ENCODE measurements at places on chromosomes 3 and 15. TPM values are rescaled to one million over a fixed set of nuclear protein-coding genes. Genes with fewer than 3 reads are reported as not detected.

The TNIK gene
- total RNA-seq: 4.3 TPM

The CCK gene
- total RNA-seq: not detected

The SERINC4 gene
- not detected for total RNA-seq

The LRRIQ4 gene
- total RNA-seq: not detected

The SUSD5 gene
- total RNA-seq: 3.8 TPM

The GPR62 gene
- not detected for total RNA-seq

The FILIP1L gene
- 2.4 TPM for total RNA-seq

DNA sequence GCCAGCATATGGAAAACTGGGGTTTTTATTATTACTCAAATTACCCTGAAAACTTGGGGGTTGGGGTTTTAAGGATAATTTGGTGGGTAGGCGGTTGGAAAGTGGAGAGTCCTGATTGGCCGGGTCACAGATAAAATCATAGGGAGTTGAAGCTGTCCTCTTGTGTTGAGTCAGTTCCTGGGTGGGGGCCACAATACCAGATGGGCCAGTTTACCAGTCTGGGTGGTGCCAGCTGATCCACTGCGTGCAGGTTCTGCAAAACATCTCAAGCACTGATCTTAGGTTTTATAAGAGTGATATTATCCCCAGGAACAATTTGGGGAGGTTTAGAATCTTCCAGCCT lies 4.9 kb upstream of the ZNF662 start:
- H3K27me3 ChIP-seq: peaks cover 29% of the 10 kb centered on the region
- peaks cover 9% of the 10 kb centered on the region for H3K4me1 ChIP-seq
- H3K36me3 ChIP-seq: no peaks in the 10 kb centered on the region
- no peak overlapping the region for H3K4me3 ChIP-seq
- DNase-seq: no peak
- H3K27ac ChIP-seq: no peak overlapping the region

- peak overlapping the region; percentile 99 for H3K4me3 ChIP-seq
- H3K4me1 ChIP-seq: peaks cover 28% of the 10 kb centered on the region
- H3K27ac ChIP-seq: peak overlapping the region; percentile 96
- H3K27me3 ChIP-seq: no peaks in the 10 kb centered on the region
Observed at GRCh38 chr3:25662736-25663320, 1.9 kb downstream of the TOP2B start.

GRCh38 chr3:9251055-9251786 lies 1.8 kb upstream of the SRGAP3 start:
- H3K36me3 ChIP-seq: no peaks in the 10 kb centered on the region
- peak; percentile 39 for DNase-seq
- H3K4me3 ChIP-seq: no peak overlapping the region
- peaks cover 11% of the 10 kb centered on the region for H3K27me3 ChIP-seq

GRCh38 chr15:25544076-25544475 lies 105.3 kb upstream of the UBE3A start:
- no peaks in the 10 kb centered on the region for H3K27me3 ChIP-seq
- no peak overlapping the region for H3K27ac ChIP-seq
- no peaks in the 10 kb centered on the region for H3K36me3 ChIP-seq
- DNase-seq: no peak
- no peaks in the 10 kb centered on the region for H3K4me1 ChIP-seq

DNA sequence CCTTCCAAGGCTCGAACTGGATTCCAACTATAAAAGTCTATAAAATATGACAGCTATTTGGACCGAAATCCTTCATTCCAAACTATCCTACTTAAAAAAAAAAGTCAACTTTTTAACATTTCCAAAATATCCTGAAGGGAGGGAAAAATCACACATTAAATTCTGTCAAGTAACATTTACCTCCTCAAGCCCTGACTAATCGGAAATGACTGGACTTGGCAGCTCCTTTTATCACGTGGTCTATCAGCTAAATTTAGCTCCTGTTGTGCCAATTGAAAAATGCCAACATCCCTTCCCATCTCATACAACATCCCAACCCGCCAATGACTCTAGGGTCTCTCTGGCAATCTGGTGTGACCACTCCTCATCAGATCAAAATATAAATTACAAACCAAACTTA lies 297.9 kb downstream of the FHIT start:
- no peaks in the 10 kb centered on the region for H3K27me3 ChIP-seq
- H3K36me3 ChIP-seq: no peaks in the 10 kb centered on the region
- no peak overlapping the region for H3K27ac ChIP-seq
- DNase-seq: peak; percentile 51
- H3K4me1 ChIP-seq: peaks cover 7% of the 10 kb centered on the region
- H3K4me3 ChIP-seq: no peak overlapping the region

GRCh38 chr3:149299938-149300801 lies 33.3 kb downstream of the TM4SF18 start:
- H3K4me3 ChIP-seq: peak overlapping the region; percentile 30
- H3K4me1 ChIP-seq: peaks cover 21% of the 10 kb centered on the region
- H3K36me3 ChIP-seq: no peaks in the 10 kb centered on the region

DNA sequence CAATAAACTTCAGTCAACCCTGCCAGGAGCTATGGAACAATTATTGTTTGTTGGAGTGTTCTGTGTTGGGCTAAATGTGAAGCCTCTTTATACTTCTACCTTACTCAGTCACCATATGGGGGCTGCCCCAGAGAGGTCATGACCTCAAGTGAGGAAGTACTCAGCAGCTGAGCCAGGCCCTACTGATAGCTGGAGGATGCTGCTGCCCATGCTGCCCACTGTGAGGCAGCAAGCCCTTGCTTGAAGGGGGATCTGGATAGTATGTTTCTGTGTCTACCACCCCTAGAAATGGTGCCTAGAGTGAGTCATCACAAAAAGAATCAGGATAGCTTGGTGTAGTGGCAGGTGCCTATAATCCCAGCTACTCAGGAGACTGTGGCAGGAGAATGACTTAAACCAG lies 4.5 kb upstream of the RPL24 start:
- H3K36me3 ChIP-seq: peaks cover 15% of the 10 kb centered on the region
- H3K27ac ChIP-seq: peak overlapping the region; percentile 49
- peaks cover 6% of the 10 kb centered on the region for H3K4me1 ChIP-seq
- no peaks in the 10 kb centered on the region for H3K27me3 ChIP-seq
- no peak overlapping the region for H3K4me3 ChIP-seq
- DNase-seq: no peak

DNA sequence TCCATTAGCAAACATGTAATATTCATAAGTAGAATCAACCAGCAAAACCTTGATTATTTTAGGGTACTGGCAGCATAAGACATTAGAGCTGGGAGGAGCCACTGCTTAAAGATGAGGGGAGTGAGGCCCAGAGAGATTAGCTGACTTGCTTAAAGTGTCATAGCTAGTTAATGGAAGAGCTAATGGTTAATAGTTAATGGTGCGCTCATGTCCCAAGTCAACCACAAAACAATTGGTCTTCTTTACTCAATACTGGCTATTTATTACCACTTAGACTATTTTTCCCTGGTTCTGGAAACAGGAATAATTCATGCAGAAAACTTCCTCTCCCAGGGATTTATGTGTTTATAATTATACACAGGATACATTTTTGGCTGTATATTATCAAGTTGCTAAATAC lies 33.1 kb downstream of the EIF4E3 start:
- no peak for DNase-seq
- H3K4me3 ChIP-seq: no peak overlapping the region
- no peaks in the 10 kb centered on the region for H3K27me3 ChIP-seq
- H3K27ac ChIP-seq: no peak overlapping the region
- peaks cover 12% of the 10 kb centered on the region for H3K4me1 ChIP-seq

DNA sequence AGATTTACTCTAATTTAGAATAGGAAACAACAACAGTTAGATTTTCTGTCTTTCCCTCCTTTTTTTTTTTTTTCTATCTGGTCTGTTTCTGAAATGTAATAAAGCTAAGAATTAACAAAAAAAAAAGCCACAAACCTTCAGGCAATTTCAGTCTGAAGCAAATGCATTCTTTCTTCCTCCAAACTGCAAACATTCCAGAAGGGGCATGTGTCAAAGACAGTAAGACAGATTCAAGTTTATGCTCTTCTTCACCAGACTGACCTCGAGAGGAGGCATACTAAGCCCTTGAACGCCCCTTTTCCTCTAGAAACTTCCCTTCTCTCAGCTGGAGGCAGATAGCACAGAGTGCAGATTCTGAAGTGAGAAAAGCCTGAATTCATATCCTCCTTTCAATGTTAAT lies 654.6 kb upstream of the LMCD1 start:
- H3K4me3 ChIP-seq: no peak overlapping the region
- no peak overlapping the region for H3K27ac ChIP-seq
- no peaks in the 10 kb centered on the region for H3K4me1 ChIP-seq

DNA sequence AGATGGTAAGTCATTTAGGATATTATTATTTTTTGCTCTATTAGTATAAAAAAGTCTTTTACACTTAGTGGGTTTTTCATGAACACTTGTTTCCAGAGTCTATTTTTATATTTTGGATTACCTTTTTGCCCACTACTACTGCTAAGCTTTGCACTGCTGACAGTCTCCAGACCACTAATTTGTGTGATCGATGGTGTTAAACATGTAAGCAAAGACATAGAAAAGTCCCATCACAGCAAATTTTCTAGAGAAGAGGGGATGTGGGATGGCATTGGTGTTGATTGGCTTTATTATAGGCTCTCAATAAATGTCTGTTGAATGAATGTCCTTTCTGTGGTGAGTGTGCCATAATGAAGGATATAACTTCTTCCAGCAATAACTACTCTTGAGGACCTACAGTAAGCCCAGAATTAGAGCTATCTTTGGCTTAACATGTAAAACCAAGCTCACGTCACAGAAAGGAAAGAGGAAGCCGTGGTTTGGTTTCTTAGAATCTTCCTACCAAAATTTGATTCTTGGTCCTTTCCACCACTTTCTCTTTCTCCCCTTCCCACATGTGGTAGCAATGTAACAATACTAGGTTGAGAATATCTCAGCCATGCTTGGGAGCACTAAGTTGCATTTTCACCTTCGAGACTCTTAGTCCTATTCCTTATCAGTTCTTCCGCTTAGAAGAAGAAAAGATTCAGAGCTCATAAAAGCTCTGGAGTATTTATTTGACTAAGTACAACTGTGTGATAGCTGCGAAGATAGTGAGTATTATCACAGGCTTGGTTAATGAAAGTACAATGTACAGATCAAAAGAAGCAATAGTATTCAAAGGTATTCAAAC lies 90.6 kb upstream of the UMPS start:
- H3K4me3 ChIP-seq: no peak overlapping the region
- H3K36me3 ChIP-seq: no peaks in the 10 kb centered on the region

- peak overlapping the region; percentile 92 for H3K4me3 ChIP-seq
- H3K27me3 ChIP-seq: no peaks in the 10 kb centered on the region
Observed at GRCh38 chr3:12486916-12487315, 2.6 kb downstream of the TSEN2 start.

- no peaks in the 10 kb centered on the region for H3K27me3 ChIP-seq
- no peak for DNase-seq
- no peak overlapping the region for H3K27ac ChIP-seq
- peaks cover 11% of the 10 kb centered on the region for H3K4me1 ChIP-seq
- H3K36me3 ChIP-seq: peaks cover 8% of the 10 kb centered on the region
- peak overlapping the region; percentile 96 for H3K4me3 ChIP-seq
Observed at GRCh38 chr15:48880070-48880634, 2.2 kb downstream of the EID1 start.

DNA sequence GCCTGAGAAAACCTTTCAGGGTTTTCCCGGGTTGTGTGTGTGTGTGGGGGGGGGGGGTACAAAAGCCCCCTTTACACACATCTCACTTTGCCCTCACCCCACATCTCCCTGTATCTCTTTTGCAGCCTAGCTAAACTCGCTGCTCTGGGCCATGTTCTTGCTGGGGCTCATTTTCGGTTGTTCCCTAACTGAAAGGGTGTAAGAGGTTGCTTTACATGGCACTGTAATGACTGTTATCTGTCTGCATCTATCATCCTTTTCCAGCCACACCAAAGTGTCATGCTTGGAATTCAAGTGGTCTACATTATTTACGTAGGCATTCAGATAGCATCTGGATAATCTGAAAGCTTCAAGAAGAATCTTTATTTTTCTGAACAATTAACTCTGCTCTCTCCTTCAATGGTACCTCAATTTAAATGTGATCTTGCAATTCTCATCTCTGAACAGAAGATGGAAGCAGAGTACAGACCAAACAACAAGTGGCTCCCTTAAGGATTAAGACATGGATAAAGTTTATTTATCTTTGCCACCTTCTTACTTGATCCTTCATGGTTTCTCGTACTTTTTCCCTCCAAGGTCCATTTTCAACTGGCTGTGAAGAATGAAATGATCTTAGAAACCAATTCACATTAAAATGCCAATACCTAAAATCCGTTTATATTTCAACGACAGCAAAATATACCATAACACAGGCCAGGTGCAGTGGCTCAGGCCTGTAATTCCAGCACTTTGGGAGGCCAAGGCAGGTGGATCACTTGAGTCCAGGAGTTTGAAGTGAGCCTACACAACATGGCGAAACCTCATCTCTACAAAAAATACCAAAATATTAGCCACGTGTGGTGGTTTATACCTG lies 34.9 kb downstream of the DCLK3 start:
- no peaks in the 10 kb centered on the region for H3K36me3 ChIP-seq
- no peak overlapping the region for H3K4me3 ChIP-seq
- H3K27ac ChIP-seq: no peak overlapping the region
- DNase-seq: peak; percentile 64
- H3K4me1 ChIP-seq: no peaks in the 10 kb centered on the region

DNA sequence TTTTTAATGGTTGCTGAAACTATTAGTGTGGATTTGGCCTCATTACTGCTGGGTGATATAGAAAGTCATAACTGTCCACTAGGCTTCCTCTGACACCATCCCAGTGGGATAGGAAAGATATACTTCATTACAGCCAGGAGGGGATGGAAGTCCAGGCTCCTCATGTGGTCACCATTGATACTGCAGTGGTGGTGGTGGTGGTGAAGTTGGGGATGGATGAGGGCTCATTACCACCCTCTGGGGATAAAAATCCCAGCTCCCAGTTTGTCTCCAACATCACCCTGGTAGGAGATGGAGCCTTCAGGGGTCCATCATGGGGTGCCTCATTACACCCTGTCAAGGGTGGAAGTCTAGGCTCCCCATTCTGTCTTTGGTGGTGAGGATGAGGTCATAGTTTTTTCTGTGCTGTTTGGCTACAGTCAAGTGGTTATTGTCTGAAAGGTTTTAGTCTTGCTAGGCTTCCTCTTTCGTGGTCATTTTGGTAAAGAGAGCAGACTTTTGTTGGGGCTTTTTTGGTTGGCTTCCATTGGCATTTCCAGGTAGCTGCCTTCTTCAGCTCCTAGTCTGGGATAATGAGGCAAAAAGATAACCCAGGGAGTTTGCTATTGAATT lies 30.1 kb upstream of the FILIP1L start:
- H3K4me3 ChIP-seq: no peak overlapping the region
- DNase-seq: no peak
- H3K27me3 ChIP-seq: no peaks in the 10 kb centered on the region

GRCh38 chr15:62783303-62783957 lies 259.1 kb upstream of the TPM1 start:
- H3K27me3 ChIP-seq: no peaks in the 10 kb centered on the region
- H3K27ac ChIP-seq: peak overlapping the region; percentile 59
- peaks cover 28% of the 10 kb centered on the region for H3K4me1 ChIP-seq
- no peak overlapping the region for H3K4me3 ChIP-seq

Data from MCF 10A (cell line).